ENCODE measurements at places on chromosomes 7 and 10.

GRCh38 chr10:73655257-73655989 is 406 bp downstream of the SYNPO2L start:
- no peak for DNase-seq

- DNase-seq = no peak
Observed at GRCh38 chr10:25175527-25176420, 973 bp downstream of the GPR158 start.

GRCh38 chr7:51290702-51291540 is 25.7 kb downstream of the COBL start:
- no peak for DNase-seq

GRCh38 chr10:72954596-72955554 is at the start of gene PLA2G12B:
Gene PLA2G12B, minus strand, starts transcription at chr10:72954806. Its CDS starts 121 bp downstream, at chr10:72954685.
- DNase-seq = no peak

DNA sequence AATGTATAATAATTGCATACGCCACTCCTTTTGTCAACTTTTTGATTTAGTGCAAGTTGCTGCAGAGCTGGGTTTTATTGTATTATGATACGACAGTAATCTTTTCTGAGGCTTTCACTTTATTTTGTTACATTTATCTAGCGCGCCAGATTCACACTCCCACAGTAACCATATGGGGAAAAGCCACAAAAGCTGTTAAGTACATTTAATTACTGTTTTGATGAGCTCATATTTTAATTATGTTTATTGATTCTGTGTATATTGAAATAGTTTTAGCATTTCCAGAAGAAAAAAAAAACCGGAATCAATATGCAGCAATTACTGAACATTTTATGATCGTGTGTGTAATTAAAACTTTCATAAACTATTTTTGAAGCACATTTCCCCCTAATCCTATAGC is 118.5 kb downstream of the RAB11FIP2 start:
- DNase-seq = no peak

- no peak for DNase-seq
Observed at GRCh38 chr10:120963594-120964220, 112.5 kb downstream of the WDR11 start.

DNA sequence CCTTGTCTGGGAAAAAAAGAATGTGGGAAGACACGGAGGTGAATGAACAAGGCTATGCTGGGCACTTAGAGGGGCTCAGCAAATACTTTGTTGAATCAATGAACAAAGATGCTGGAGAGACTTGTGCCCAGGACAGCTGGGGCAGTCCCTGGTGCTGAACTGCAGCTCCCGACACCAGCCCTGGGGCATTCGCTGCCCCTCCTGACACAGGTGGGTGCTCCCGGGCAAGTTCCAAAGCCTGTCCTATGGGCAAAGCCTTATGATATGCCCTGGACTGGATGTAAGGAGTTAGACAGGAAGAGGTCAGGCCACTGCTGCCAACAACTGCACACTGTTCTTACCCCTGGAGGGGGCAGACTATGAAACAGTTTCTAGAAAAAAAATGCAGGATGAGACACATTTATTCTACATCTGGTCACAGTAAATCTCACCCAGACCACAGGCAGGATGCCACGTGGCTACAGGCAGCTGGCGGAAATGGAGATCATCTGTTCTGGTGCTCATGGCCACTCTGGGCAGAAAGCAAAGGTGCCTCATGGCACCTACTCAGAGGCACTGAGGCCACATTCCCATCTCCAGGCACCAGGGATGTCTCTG is 21.9 kb upstream of the FRAT2 start:
- DNase-seq = no peak

- DNase-seq = no peak
Observed at GRCh38 chr10:77159538-77160110, 478.0 kb downstream of the KCNMA1 start.

DNA sequence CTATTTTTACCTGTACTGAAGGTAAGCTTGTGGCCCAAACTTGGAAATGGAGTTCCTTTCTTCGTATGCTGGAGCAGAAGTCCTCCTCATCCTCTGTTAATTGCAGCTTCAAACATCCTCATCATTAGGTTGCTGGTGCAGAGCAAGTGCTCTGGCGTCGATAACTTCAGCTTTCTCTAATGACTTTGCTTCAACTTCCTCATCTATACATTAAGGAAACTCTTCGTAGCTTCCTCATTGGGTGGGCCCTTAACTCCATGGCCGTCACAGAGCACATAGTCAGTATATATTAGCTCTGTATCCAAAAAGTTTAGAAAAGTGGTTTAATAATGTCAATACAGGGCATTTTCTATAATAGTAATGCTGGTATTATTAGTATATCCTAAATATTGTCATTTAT is 447.7 kb downstream of the SUGCT start:
- DNase-seq = no peak

GRCh38 chr10:26725837-26726727 is 28.6 kb downstream of the PDSS1 start:
- peak; percentile 47 for DNase-seq

DNA sequence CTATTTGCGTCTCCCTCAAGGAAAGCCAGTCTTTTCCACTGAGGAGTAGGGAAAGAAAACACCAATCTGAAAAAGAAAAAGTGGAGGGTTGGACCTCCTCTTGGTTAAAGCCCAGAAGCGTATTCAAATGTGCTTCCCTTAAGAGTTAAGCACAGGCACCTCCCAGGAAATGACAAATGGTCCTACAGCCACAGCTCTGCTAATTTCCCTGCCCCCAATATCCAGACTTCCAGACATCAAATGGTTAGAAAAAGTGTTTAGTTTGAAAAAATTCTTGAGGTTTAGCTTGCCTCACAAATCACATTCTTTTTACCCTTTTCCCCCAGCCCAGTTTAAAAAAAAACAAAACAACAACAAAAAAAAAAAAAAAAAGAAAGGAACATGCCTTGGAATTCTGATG is 19.0 kb upstream of the COL1A2 start:
- DNase-seq = peak; percentile 95

- no peak for DNase-seq
Observed at GRCh38 chr7:55171157-55171556, 152.3 kb downstream of the EGFR start.

DNA sequence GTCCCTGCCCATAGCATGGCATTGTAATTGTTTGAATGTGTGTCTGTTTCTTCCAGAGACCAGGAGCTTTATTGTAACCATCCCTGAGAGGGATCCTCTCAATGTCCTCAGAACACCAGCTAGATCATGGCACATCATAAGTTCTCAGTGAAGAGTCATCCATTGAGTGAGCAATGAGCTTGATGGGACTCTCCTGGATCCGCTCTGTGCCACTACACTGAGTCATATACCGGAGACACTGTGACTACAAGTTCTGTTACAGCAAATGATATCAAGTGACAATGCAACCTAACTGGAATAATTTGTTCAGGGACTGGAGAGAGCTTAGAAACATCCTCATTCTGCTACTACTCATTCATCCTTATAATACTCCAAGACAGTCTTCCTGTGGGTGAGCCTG is 25.1 kb downstream of the MRPS24 start:
- DNase-seq = no peak

- no peak for DNase-seq
Observed at GRCh38 chr10:68781613-68782574, 45.4 kb upstream of the STOX1 start.

DNA sequence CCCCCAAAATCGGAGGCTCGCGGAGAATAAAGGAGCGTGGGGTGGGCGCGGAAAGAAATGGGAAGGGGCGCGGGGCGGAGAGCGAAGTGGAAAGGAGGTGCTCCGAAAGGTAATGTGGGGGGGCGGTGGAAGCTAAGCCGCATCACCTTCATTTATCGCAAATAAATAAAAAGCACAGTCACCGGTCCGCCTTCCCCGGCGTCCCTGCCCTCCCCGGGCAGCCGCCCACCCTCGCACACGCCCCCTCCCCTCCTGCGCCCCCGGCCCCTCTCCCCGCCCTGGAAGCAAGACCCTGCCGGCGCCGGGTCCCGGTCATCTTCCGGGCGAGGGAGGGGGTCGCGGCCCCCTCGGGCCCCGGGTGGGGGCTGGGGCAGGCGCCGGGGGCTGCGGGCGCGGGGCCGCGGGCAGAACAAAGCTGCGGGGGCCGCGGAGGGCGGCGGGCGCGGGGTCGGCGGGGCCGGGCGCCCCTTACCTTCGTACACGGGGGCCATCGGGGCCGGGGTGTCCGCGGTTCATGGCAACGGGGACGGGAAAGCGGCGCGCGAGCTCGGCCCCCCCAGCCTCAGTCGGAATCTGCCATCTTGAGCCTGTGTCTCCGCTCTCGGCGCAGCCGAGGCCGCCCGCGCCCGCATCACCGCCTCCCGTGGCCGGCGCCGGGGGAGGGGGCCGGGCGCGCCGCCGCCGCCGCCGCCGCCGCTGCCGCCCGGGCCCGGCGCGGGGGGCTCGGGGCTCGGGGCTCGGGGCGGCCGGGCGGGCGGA is 486 bp downstream of the HIPK2 start:
- DNase-seq = no peak

DNA sequence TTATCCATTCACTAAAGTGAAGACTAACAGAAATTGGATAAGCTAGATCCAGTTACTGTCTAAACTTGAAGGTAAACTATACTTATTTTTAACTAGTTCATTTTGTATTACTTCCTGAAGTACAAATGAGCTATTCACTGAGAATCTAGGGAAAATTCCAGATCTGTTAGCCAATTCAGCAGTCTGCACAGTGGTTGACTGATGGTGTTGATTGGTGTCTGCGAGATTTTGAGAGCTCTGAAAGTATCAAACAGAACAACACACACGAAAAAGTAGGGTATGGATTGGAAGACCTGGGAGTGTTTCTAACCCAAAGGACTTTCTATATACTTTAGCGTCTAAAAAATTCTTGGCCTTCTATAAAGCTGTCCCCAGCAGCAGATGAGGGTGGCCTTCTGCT is 33.6 kb upstream of the AGR2 start:
- DNase-seq = no peak

DNA sequence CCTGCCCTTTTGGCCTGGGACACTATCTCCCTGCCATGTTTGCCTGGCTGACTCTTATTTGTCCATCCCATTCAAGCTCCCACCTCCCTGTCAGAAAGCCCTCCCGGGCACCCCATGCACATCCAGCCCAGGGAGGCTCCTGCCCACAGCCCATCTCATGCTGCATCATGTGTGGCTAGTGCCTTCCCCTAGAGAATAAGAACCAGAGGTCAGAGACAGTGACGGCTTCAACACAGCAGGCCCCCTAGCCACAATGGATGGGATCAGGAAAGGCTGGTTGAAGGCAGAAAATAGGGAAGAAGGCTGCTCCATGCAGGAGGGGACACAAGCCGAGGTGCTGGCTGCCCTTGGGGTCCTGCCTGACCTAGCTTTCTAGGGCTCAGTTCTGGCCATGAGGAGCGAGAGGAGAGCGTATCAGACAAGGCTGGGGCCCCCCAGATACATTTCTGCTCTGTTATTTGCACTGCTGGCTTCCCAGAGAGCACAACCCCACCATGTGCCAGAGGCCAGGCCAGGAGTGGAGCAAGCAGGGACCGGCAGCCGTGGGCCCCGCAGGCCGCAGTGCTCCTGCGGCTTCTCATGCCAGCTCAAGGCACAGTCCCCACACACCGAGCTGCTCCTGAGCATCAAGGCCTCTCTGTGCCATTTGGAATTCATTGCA is 161.1 kb upstream of the ZMIZ1 start:
- no peak for DNase-seq

DNA sequence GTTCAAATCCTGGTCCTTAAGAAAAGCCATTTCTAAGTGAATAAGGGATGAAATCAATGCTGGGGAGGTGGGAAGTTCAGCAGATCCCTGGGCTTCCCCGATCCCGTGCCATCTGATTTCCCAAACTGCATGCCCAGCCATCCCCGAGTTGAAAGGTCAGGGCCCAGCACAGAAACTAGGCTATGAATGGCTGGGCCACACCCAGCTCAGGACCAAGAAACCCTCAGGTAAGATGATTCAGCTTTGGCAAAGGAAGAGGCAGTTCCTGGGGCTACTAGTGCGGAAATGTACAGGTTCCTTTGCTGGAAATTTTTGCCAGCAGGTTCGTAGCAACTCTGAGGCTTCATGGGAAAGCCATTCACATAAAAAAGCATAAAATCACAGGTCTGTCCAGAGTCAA is 182.7 kb downstream of the FAM107B start:
- DNase-seq = no peak

GRCh38 chr10:91681361-91682276 is 48.7 kb upstream of the PPP1R3C start:
- no peak for DNase-seq

GRCh38 chr7:133344275-133344674 is 91.4 kb downstream of the EXOC4 start:
- DNase-seq = no peak

GRCh38 chr7:100063376-100063775 is 13.8 kb downstream of the ZSCAN21 start:
- no peak for DNase-seq

DNA sequence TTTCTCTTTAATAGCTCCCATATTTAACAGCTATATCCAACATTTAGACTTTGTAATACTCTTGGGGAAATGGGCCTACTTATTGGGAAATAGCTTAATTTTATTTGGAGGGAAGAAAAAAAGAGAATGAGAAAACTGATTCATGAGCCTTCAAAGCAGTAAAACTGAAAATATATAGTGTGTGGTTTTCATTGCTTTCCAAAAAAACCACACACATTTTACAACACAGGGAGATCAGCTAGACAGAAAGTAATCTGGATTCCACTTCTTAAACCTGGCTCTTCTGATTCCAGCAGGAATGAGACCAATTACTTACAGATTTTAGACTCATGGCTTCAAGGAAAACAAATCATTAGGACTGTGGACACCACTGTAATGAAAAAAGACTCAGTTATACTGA is 48.7 kb downstream of the CH25H start:
- DNase-seq = no peak

- DNase-seq = no peak
Observed at GRCh38 chr10:90621577-90621976, 236.3 kb downstream of the HTR7 start.

DNA sequence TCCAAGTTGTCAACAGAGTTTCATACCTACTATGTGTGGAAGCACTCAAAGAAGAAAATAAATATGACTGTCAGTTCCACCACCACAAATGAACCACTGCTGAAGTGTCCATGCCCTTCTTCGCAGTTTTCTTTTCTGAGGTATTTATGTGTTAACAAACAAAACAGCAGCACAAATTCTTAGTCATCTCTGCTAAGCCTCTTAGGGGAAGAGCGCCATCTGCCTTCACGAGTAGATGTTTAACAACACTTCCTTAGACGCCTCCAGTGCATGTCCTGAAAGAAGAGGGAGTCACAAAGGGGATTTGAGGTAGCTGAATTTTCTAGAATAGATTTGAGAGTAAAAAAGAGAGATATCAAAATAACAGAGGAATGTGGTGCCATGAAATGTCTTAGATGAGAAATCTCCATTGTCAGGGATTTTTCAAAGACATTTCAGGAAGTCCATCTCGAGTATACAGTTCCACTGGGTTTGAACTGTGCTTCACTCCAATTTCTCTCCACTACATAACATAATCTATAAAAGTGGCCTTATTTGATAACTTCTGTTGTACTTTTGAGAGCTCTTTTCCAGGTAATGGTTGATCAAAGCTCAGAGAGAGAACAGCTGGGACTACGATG is 775.3 kb upstream of the POM121L12 start:
- no peak for DNase-seq

DNA sequence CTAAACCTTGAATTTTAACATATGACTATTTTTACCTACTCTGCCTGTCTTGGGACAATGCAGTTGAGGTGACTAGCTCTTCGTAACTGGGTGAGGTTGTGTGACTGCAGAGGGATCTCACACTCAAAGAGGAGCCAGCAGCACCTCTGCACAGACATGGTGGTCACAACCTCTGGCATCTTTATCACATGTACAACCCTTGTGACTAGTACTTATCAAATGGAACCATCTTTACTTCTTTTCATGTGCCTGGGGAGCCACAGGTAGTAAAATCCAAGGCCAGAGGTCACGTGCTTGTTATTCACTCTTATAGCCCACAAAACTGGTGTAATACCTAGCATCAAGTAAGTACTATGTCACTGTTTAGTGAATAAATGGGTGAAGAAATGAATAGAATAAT is 244.3 kb downstream of the COBL start:
- no peak for DNase-seq
